ENCODE measurements at places on chromosomes 16 and 17.

- DNase-seq: no peak
These were observed 1.6 kb upstream of the DUSP14 start for GRCh38 chr17:37488009-37488604.

GRCh38 chr17:77369544-77369971, 228.8 kb downstream of the SEC14L1 start:
- no peak for DNase-seq

- DNase-seq: no peak
These were observed 34.9 kb upstream of the DHX40 start for GRCh38 chr17:59530531-59530930.

GRCh38 chr17:18860161-18860972, 2.4 kb downstream of the PRPSAP2 start:
- DNase-seq: no peak

DNA sequence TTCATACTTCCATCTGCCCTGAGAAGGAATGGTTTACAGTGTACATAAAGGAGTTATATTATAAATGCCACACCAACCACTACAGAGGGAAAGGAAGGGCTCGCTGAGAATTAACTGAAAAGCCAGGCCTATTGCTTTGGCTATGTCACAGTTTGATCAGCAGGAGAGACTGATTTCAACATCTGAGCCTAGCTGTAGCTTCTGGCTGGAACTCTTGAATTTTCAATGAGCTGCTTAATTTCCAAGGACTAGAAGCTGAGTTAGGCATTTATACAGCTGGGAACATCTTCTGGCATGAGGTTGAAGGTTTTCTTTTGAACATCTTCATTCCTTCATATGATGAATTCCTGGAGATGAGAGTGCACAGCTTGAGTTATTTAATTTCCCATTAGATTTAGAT, 47.6 kb upstream of the GNAO1 start:
- no peak for DNase-seq

GRCh38 chr16:6570530-6570929, 762.1 kb upstream of the RBFOX1 start:
- DNase-seq: no peak

- DNase-seq: no peak
These were observed 55.0 kb downstream of the STX8 start for GRCh38 chr17:9520649-9521048.

- no peak for DNase-seq
These were observed 203.9 kb downstream of the ZNF423 start for GRCh38 chr16:49651996-49652395.

DNA sequence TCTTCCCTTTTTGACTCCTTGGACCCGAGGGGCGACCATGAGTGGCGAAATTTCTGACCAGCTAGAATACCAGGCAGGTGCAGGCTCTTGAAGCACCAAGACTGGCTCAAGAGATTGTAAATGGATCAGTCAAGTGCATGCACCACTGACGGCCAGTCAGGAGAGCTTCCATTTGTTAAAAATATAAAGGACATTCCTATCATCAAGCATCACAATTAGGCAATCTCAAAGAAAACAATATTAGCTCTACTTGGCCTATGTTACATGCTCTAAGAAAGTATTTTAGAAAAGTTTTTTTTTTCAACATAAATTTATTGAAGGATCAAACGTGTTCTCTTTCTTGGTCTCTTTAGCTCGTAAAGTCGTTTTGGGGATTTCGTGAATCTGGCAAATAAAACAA, 1.5 kb upstream of the PRKCA start:
- DNase-seq: no peak

GRCh38 chr17:2398655-2399571, 1.9 kb downstream of the MNT start:
- peak; percentile 56 for DNase-seq

GRCh38 chr16:12764813-12765488, 38.7 kb downstream of the CPPED1 start:
- no peak for DNase-seq

DNA sequence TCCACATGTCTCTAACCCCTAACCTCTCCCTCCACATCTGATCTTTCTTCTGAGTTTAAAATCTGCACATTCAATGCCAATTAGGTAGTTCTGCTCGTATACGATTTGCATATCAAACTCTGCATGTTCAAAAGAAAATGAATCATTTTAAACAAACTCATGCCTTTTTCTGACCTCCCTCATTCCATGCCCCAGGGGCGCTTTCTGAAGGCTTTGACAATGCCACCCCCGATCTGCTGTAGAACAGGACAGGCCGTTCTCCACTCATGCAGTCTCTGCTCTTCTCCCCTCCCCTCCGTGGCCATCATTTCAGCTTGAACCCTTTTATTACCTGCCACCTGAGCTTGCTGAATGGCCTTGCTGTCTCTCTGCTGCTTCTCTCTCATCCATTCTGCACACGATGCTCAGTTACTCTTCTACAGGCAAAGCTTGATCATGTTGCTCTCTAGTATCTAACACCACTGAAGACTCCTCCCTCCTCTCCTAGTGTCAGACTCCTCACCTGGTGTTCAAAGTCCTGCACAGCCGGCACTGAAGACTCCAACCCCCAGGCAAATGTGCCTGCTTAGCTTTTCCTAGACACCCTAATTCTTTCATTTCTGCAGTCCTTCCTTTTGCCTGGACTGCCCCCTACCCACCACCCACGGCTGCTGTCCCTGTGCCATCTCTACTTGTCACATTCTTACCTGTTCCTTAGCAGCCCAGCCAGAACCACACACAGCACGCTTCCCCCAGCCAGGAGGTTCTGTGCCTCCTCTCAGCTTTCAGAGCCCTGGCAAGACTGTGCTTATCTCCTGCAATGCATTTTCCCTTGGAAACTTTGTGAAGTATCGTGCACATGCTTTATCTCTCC, 6.2 kb downstream of the TMEM238L start:
- no peak for DNase-seq

GRCh38 chr16:4846503-4846900, 586 bp downstream of the GLYR1 start:
- no peak for DNase-seq

- no peak for DNase-seq
These were observed 6.2 kb downstream of the KATNB1 start for GRCh38 chr16:57741660-57742191.

DNA sequence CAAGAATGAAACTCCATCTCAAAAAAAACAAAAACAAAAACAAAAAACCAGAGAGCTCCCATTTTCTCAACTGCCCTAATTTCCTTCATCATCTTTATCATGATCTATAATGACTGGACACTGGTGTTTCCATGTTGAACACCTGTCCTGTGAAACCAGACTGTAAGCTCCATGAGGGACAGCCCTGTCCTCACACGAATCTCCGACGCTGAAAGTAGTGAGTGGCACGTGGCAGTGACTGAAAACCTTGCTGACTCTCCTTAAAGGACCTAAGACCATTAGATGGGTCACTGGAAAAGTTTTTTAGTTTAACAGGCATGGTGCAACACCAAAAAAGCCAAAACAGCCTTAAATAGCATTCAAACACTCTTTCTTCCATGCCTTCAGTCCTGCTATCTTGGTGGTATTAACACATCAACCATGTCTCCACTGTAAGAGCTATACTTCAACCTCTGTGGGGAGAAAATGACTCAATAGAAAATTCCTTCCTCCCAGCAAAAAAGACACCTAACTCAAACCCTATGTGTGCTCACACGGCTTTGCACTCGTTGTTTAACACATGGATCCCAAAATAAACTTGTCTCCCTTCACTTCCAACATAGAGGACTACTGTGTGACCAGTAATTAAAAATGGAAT, 8.3 kb downstream of the AXIN2 start:
- no peak for DNase-seq

GRCh38 chr17:68785565-68786486, 169.4 kb downstream of the ABCA8 start:
- DNase-seq: no peak

DNA sequence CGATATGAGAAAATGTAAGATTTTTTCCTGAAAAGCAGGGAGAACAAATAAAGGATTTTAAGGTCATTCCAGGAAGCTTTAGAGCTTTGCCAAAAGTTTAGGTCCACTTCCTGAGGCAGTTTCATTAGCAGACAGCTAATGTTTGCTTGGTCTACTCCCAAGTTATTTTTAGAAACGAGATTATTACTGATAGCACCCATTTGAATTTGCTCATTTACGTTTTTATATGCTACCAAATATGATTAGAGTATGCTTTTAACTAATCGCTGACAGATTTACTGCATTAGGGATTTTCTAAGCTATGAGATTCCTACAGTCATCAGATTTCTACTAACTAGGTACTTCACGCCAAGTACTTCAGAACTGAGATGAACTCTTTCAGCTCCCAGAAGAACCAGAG, 98.1 kb downstream of the WNT3 start:
- DNase-seq: no peak

- DNase-seq: no peak
These were observed 5.5 kb upstream of the TGFB1I1 start for GRCh38 chr16:31466381-31466841.

- DNase-seq: no peak
These were observed 8.0 kb downstream of the CISD3 start for GRCh38 chr17:38738007-38738662.

GRCh38 chr16:53915452-53916160, 211.7 kb downstream of the FTO start:
- no peak for DNase-seq

DNA sequence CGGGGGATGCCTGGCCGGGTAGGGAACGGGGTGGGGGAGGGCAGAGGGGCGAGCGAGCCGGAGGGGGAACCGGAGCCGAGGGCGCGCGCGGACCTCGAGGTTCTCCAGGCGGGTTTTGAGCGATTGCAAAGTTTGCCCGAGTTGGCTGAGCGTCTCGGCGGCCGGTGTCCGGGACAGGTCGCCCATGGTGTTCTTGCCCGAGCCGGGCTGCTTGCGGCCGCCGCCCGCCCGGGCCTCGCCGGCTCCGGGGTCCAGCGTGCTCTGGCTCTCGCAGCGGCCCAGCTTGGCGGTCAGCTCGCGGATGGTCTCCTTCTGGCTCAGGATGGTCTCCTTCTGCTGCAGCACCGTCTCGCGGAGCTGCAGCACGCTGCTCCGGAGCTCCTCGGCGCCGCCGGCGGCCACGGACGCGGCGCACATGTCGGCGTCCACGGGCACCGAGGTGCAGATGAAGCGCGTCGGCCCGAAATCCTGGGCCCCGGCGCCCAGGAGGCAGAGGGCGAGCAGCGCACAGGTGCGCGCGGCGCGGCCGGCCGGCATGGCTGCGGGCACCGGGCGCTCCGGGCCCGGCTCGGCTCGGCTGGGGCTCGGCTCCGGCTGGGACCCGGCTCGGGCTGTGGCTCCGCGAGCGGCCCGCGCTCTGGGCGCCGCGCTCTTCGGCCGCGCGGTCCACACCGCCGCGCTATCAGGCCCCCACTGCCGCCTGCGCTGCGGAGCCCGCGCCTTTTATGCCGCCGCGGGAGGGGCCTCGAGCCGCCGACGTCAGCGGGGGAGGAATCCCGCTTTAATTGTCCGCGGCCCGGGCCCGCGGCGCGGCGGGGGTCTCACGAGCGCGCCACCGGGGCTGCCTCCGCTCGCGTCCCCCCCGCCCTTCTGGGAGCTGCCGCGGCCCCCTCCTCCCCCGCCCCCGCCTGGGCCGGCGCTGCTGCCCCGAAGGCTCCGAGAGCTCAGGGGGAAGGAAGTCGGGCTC, at the start of gene NPTX1:
Gene NPTX1 (minus strand): TSS at position 698 of the 967 bp plus-strand sequence. CDS start 161 bp downstream, at position 537.
- DNase-seq: no peak

GRCh38 chr16:78249832-78250231, 150.4 kb downstream of the WWOX start:
- no peak for DNase-seq

- DNase-seq: no peak
These were observed 226.6 kb downstream of the SPECC1 start for GRCh38 chr17:20235747-20236146.

GRCh38 chr17:68198931-68199836, 48.7 kb upstream of the AMZ2 start:
- DNase-seq: no peak

DNA sequence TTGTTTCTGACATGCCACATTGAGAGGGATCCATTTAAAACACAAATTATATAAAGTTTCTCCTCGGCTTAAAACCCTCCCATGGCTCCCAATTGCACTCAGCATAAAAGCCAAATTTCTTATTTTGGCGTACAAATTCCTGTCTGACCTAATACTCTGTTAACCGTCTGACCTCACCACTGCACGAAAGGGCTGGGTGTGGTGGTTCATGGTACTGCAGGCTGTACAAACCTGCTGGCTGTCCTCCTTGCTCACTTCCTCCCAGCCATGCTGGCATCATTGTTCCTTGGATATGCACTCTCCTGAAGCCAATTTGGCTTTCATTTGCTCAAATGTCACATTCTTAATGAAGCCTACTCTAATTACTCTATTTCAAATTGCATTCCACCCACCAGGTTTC, 301.6 kb upstream of the C16orf82 start:
- DNase-seq: no peak

GRCh38 chr17:76586741-76587487, 1.3 kb upstream of the ST6GALNAC2 start:
- DNase-seq: peak; percentile 45

DNA sequence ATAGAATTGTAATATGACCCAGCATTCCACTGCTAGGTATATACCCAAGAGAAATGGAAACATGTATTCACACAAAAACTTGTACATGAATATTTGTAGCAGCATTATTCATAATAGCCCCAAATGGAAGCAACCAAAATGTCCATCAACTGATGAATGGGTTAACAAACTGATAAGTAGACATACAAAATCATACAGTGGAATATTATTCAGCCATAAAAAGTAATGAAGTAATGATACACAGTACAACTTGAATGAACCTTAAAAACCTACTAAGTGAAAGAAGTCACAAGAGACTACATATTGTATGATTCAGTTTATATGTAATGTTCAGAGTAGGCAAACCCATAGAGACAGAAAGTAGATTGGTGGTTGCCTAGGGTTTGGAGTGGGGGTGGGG, 40.5 kb upstream of the GOSR1 start:
- no peak for DNase-seq

- DNase-seq: no peak
These were observed 25.5 kb downstream of the ASPA start for GRCh38 chr17:3501344-3501743.

GRCh38 chr16:86986809-86987487, 330.2 kb downstream of the C16orf95 start:
- DNase-seq: no peak

GRCh38 chr17:80261159-80261894, 675 bp downstream of the RNF213 start:
- no peak for DNase-seq

DNA sequence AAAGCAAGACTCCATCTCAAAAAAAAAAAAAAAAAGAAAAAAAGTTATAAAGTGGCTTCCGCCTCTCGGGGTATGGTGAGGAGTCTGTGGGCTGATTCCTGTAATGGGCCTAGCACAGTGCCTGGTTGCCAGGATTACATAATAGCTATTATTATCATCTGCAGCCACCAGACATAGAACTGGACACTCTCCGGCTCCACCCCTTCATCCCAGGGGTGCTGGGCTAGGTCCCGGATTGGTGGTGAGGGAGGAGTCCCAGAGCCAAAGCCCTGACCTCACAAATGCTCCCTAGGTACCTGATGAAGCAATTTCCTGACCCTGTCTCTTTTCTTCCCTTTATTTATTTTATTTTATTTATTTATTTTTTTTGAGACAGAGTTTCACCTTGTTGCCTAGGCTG, 11.6 kb upstream of the ADGRG1 start:
- DNase-seq: no peak

DNA sequence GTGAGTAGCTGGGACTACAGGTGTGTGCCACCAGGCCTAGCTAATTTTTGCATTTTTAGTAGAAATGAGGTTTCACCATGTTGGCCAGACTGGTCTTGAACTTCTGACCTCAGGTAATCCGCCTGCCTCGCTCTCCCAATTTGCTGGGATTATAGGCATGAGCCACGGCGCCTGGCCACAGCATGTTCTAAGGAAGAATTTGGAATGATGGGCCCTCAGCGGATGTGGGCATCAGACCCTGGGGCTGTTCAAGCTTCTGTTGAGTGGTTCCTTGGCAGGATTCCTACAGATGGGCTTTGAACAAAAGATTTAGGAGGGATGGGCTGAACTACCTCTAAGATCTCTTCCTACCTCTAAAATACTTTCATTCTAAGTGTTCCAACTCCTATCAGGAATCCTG, 4.1 kb downstream of the PRPSAP2 start:
- DNase-seq: no peak

Data from NCI-H1436 treated with DMSO at 0.1 percent for 48 hours (cell line).